Esophagus mucosa (tissue), 1 donor: ENCODE measurements at places on chromosomes 7 and 10.

GRCh38 chr7:16479591-16479990 lies 14.1 kb upstream of the SOSTDC1 start:
- no peak for ATAC-seq

DNA sequence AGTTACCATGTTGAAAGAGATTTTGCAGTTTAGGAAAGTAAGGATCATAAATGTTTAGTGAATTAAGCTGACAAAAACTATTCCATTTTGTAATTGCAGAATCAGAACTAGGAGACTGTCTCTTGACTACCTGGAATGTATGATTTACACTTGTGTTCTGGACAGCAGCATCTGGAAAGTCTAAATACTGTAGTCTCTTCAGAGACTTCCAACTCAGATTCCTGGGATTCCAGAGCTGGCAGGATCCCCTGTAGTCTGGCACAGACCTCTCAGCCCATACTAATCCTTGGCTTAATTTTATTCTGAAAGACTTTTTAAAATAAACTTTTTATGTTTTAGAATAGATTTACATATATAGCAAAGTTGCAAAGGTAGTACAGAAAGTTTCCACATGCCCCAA lies 452.7 kb downstream of the DPP6 start:
- ATAC-seq: no peak

GRCh38 chr10:26478061-26478460 lies 39.9 kb downstream of the APBB1IP start:
- no peak for ATAC-seq

DNA sequence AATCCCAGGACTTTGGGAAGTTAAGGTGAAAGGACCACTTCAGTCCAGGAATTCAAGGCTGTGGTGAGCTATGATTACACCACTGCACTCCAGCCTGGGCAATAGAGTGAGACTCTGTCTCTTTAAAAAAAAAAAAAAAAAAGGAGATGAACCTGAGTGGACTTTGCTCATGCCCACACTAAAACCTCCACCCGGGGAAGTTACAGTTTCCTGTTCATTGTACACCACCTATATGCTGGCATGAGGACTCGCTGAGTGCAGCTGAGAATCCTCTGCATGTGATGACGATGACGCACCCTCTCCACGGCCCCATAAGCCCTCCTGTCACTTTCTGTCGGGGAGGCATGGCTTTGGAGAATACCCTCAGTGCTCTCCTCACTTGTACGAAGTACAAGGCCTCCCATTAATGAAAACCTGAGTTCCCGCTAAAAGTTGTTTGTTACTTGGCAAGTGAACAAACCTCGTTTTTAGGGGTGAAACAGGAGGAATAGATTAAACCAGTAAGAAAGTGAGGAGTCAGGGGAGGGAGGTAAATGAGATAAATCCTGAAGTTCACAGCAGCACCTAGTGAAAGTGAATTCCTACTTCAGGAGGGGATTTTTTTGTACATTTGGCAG lies 15.9 kb downstream of the TMEM176B start:
- ATAC-seq: no peak

DNA sequence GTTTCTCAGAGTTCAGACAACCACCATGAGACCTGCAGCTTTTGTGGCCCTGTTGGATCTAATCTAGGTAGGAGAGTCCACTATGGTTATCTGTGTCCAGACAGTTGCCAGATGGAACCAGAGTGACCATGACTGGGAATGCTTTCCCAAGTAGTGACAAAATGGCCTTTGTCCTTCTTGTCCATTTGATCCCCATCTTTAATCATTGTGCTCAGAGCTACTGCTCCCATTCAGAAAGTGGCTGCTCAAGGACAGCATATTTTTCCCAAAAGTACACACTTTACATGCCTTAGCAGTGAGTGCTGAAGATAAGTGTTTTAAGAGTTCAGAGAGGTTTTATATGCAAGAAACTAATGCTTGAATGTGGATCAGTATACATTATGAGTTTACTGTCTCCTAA lies 5.4 kb upstream of the ACSM6 start:
- ATAC-seq: no peak

- ATAC-seq: no peak
Measured at GRCh38 chr7:86598311-86598710, 45.4 kb upstream of the GRM3 start.

GRCh38 chr10:68088740-68089139 lies 13.7 kb upstream of the HERC4 start:
- ATAC-seq: no peak

- no peak for ATAC-seq
Measured at GRCh38 chr7:44541028-44541869, at the start of gene NPC1L1. Gene NPC1L1 (minus strand): TSS chr7:44541330. CDS start chr7:44541259, 71 bp downstream.

GRCh38 chr10:2212244-2212834 lies 475.0 kb upstream of the ADARB2 start:
- no peak for ATAC-seq

DNA sequence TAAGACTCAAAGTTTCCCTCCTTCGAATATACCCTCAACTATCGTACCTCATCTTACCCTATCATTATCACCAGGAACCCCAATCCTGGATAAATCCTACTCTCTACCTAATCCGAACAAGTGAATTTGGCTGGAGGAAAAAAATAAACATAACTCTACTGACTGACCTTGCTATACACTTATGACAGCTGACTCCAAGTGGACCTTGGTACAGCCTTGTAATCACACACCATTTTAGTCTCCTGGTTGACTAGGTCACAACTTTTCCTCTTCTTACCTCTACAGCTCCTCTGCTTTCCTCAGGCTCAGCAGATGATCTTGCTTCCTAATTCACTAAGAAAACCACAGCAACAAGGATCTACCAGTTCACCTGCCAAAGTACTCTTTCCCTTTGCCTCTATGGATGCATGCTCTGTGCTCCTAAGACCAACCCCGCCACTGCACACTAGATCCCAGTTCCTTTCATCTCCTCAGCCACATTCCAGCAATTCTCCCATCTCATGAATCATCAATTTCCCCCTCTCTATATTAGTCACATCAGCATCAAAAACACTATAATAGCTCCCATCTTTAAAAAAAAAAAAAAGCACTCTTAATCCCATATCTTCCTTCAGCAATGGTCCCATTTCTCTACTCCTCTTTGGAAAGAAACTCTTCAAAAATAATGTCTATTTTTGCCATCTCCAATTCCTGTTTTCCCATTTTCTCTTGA lies 35.5 kb downstream of the COA1 start:
- no peak for ATAC-seq

- no peak for ATAC-seq
Measured at GRCh38 chr10:92629945-92630344, 37.0 kb downstream of the KIF11 start.

GRCh38 chr10:119139464-119140067 lies 25.9 kb downstream of the SFXN4 start:
- ATAC-seq: peak; percentile 82

DNA sequence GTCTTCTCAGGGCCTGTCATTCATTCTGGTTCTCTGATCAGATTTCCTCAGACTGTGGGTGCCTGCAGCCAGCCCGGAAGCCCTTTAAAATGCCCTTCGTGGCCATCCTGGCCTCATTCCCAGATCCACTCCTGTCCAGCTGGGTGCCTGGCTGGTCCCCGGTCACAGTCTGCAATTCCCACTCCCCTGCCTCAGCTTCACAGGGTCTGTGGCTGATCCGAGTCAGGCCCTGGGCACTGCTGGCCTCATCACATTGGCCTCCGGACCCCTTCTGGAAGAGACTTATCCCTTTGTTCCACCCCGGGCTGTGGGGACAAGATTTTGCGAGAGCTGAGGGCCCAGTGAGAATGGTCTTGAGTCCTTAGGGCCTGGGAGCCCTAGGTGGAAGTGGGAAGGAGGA lies 12.1 kb downstream of the DOCK1 start:
- ATAC-seq: no peak

- ATAC-seq: no peak
Measured at GRCh38 chr10:120949609-120950031, 98.5 kb downstream of the WDR11 start.

DNA sequence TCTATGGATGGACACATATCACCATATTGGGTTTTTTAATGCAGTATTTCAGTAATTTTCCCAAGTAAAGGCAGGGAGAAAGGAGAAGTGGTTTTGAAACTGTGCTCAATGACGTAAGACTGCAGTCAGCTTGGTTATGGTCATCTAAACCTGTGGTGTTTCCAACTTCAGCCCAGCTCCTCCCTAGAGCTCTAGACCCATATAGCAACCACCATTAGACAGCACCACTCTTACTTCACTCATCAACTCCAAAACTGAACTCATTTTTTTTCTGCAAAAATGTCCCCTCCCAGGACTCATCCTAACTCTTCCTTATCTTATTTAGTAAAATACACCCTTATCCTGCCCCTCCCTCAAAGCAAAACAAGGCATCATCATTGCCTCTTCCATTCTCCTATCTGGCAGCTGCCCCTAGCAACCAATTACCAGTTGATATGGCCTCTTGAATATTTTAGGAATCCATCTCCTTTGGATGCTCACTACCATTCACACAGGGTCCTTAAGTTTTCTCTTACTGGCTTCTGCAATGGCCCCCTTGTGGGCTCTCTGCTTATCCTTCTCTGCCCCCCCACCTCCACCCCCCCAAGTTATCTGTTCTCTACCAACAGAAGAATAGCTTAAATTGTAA lies 1.5 kb upstream of the RALA start:
- ATAC-seq: no peak

GRCh38 chr7:4607311-4607729 lies 74.8 kb upstream of the FOXK1 start:
- ATAC-seq: peak; percentile 69

DNA sequence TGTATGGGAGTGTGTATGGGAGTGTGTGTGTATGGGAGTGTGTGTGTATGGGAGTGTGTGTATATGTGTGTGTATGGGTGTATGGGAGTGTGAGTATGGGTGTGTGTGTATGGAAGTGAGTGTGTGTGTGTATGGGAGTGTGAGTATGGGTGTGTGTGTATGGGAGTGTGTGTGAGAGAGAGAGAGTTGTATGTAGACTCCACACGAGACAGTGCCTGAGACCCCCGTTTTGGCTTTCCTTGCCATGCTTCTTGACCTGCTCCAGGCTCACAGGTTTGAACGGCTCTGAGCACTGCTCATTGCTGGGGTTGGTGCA lies 49.7 kb downstream of the COL17A1 start:
- ATAC-seq: peak; percentile 47

GRCh38 chr7:20816372-20816959 lies 29.8 kb upstream of the SP8 start:
- ATAC-seq: no peak

- no peak for ATAC-seq
Measured at GRCh38 chr7:75054744-75055143, 18.9 kb downstream of the RCC1L start.

GRCh38 chr7:157565201-157565626 lies 228.4 kb downstream of the DNAJB6 start:
- ATAC-seq: no peak

DNA sequence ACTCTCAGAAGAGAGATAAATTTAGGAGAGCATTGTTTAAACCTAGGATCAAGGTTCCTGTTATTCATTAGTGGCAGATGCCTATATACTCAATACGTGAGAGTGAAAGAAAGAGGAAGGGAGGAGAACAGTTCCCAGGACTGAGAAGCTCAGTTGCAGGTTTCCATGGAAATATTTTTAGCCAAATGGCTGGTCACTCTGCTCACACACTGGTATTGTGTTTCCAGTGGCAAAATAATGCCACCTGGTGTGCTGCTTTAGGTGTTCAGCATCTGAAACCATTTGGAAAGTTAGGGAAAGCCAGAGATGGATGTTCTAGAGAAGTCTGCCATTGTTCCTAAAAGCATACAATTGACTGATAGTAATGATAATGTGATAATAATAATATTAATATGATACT lies 827.7 kb downstream of the SORCS3 start:
- no peak for ATAC-seq

DNA sequence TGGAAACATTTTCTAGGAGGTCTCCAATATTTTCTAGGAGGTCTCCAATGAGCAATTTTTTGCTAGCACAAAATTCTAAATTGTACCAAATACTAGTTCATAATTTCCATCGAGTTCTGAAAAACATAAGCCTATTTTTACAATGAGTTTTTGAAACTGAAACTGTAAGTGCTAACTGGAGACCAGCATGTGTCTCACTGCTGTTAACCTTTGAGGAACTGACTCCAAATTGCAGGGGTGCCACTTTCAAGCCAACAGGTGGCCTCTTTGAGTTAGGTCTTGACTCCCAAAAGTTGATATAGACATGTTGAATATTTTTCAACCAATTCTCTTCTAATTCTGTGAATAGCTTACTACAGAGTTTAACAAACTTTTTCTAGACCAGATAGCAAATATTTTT lies 58.8 kb downstream of the CAV1 start:
- no peak for ATAC-seq

GRCh38 chr10:8086315-8086714 lies 31.8 kb downstream of the GATA3 start:
- ATAC-seq: no peak

- no peak for ATAC-seq
Measured at GRCh38 chr7:10429511-10429910, 544.2 kb upstream of the PHF14 start.

GRCh38 chr7:90188281-90188680 lies 23.3 kb upstream of the STEAP2 start:
- no peak for ATAC-seq

DNA sequence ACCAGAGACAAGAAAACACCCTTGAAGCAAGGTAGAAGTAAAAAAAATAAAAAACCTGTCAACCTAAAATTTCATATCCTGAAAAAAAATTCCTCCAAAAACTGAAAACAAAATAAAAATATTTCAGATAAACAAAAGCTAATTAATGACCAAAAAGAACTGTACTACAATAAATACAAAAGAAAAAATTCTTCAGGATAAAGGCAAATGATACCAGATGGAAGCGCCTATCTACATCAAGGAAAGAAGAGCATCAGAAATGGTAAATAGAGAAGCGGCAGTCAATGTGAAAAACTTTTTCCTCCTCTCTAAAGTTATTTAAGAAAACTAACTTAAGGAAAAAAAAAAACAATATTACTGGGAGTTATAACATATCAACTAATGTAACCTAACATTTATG lies 79.8 kb downstream of the RSU1 start:
- no peak for ATAC-seq

DNA sequence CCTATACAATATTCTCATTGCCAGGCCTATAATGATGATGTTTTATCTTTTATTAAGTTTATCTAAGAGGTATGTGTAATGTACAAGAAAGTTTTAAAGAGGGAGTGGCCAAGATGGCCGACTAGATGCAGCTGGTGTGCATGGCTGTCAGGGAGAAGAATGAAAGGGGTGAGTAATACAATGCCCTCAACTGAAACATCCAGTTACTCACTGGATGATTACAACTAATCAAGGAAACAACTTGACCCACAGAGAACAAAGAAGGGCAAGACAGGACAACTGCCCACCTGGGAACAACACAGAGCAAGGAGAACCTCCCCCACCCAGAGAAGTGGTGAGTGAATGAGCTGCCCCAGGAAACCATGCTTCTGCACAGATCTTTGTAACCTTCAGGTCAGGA lies 880.0 kb upstream of the LRRTM3 start:
- no peak for ATAC-seq

DNA sequence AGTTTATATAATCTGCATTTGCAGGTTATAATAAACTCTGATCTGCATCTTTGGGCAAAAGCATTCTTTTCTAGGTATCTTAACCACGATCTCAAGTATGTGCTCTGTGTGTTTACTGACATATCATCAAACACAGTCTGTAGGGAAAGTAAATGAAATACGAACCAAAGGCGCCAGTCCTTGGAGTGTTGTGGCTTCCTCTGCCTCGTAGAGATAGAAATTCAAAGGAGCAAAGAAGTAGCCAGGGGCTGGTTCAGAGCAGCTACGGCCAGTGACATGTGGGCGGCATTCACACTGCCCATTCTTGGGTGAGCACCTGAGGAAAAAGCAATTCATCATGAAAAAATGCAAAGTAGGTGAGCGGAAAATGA lies 38.7 kb downstream of the LAMB4 start:
- ATAC-seq: no peak

GRCh38 chr7:80785276-80785675 lies 133.6 kb downstream of the SEMA3C start:
- ATAC-seq: no peak

- no peak for ATAC-seq
Measured at GRCh38 chr10:93121311-93121710, 47.6 kb downstream of the CYP26A1 start.
